ENCODE measurements at places on chromosomes 7 and 10. TPM values are rescaled to one million over a fixed set of nuclear protein-coding genes. Genes with fewer than 3 reads are reported as not detected.

SOSTDC1 gene
- total RNA-seq = not detected

BUB3 gene
- 153 TPM for total RNA-seq

CTAGE4 gene
- total RNA-seq = 0.14 TPM

SYT15 gene
- 0.14 TPM for total RNA-seq

TLX1 gene
- total RNA-seq = not detected

TUBAL3 gene
- 0.36 TPM for total RNA-seq

LMTK2 gene
- 20.5 TPM for total RNA-seq

HMX3 gene
- total RNA-seq = 0.07 TPM

MUC12 gene
- total RNA-seq = not detected

VIPR2 gene
- total RNA-seq = not detected

CUBN gene
- total RNA-seq = 0.71 TPM

WNT8B gene
- not detected for total RNA-seq

CALML3 gene
- total RNA-seq = 9.2 TPM

CYP3A4 gene
- total RNA-seq = not detected

AKR1D1 gene
- total RNA-seq = not detected

C10orf88 gene
- total RNA-seq = 14.4 TPM

FXYD4 gene
- total RNA-seq = not detected

CALHM3 gene
- total RNA-seq = not detected

KCNMA1 gene
- total RNA-seq = 6.5 TPM

VENTX gene
- total RNA-seq = not detected

RELN gene
- 0.34 TPM for total RNA-seq

AKR1C3 gene
- total RNA-seq = 149 TPM

Data from nasal cavity respiratory epithelium epithelial cell of viscerocranial mucosa (primary cell).